ENCODE measurements at places on chromosomes 7 and 10. TPM values are rescaled to one million over a fixed set of nuclear protein-coding genes. Genes with fewer than 3 reads are reported as not detected.

- no peak for DNase-seq
These were observed 20.3 kb upstream of the DNA2 start for GRCh38 chr10:68492118-68492517.

DNA sequence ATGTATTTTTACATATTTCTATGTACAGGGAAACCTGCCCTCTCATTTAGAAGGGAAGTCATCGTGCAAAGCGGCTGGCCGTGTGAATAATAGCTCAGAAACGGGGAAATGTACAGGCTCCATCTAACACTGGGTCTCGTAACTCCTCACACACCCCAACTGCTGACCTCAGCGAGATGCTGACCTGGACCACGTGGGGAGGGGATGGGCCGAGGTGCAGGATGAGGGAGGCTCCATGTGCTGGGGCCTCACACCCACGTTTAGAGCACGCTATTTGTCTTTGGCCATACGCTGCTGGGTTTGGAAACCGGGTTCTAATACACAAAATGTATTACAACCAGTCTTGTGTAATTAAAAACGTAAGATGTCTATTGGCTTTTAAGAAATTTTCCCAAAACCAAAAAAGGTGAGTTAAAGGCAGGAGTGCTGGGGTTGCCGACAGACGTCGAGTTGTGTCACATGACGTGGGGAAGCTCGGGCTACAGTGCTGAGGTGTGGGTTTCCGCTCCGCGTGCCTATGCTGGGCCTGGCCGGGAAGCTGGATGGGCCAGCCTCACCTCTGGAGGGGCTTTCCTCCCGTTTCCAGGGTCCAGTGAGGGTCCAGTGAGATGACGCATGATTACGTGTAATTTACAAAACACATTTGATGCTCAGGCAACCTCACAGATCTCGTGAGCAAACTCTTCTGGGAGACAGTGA lies 215.6 kb downstream of the DNAJB6 start:
- no peak for DNase-seq

DNA sequence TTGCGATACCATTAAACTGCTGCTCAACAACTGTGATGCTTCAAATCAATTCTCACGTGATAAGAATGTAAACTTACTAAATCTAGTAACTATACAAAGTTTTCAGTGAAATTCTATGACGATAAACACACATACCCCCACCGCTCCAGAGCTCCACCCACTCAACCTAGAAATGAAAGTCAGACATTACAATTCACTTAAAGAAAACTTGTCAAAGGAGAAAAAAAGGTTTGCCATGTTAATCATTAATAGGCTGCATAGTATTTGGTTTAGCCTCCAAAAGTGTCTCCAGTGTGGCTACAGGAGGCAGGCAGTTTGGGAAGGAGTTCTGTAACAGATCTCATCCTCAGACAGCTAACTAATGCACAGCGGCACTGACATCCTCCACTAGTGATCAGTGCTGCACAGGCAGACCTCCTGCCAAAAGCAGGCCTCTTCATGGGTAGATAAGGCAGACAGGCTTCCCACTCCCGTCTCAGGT lies 3.1 kb downstream of the HERPUD2 start:
- no peak for DNase-seq

GRCh38 chr10:6038071-6038631 lies 24.0 kb downstream of the IL2RA start:
- DNase-seq = no peak

- DNase-seq = no peak
These were observed 75.3 kb upstream of the DNAAF5 start for GRCh38 chr7:651032-651728.

Gene LUC7L2
- 190 TPM for polyA plus RNA-seq

- no peak for DNase-seq
These were observed 133.2 kb downstream of the WDR37 start for GRCh38 chr10:1189166-1190051.

- DNase-seq = no peak
These were observed 16.5 kb downstream of the CDC123 start for GRCh38 chr10:12212454-12212853.

GRCh38 chr7:125184801-125185200 lies 255.2 kb upstream of the POT1 start:
- no peak for DNase-seq

DNA sequence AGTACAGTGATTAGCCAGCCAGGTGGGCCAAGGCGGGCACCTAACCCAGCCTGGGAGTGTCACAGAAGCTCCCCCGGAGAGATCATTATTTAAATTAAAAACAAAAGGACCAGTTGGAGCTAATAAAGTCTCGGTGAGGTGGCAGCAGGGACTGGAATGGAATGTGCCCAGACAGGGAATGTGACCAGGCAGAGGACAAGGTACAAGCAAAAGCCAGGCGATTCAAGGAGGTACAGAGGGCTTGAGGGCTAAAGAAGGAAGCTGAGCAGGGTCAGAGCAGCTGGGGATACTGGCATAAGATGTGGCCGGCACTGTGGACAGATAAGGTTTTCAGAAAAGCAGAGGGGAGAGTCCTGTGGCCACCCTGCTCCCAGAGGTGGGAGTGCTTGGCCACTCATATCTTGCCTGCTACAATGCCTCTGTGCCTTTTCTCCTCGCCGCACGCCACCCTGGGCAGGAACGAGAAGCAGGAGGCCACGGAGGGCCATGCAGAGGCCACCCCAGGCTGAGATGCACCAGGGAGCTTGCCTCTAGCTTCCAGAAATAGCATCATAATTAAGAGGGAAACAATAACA lies 13.2 kb downstream of the TMEM273 start:
- no peak for DNase-seq

GRCh38 chr7:27423290-27423689 lies 180.7 kb downstream of the EVX1 start:
- no peak for DNase-seq

- DNase-seq = no peak
These were observed 28.9 kb downstream of the ELFN1 start for GRCh38 chr7:1698951-1699350.

- no peak for DNase-seq
These were observed 20.7 kb downstream of the RBM28 start for GRCh38 chr7:128323040-128323439.

Gene EPO
- polyA plus RNA-seq = 0.12 TPM

DNA sequence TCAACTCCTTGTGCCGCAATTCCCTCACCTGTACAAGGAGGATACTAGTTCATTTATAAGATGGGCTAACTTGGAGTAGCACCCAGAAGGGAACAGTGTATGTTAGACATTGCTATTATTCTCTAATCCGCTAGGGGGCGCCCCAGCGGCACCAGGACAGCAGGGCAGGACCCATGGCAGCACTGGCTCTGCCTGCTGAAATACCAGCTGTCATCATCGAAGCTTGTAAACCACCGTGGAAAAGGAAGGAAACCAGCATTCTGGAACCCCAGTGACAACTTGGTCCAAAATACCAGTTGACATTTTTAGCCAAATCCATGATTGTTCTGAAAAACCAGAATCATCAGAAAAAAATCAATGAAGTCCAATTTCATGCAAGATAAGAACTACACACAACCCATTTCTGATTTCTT lies 134.4 kb downstream of the ITGA8 start:
- DNase-seq = peak; percentile 41

Gene H2BK1
- polyA plus RNA-seq = not detected

DNA sequence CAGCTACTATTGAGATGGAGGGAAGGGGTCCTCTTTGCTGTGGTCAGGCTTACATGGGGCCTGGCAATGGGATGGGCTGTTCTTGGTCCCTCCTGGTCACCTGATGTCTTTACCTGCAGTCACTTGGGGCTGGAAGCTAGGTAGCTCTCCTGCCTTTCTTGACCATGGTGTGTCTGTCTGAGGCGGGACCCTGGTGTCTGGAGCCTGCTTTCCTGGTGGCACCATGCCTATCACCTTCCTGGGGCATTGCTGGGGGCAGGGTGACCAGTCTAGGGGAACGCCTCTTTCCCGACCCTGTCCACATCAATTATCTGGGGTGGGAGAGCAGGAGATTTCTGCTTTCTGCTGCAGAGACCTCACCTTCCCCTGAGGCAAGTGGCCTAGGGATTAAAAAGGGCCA lies 55.6 kb downstream of the ARHGAP22 start:
- DNase-seq = no peak
